Kidney (tissue), 22 donors: ENCODE measurements at places on chromosomes 12 and 14. TPM values are rescaled to one million over a fixed set of nuclear protein-coding genes. Genes with fewer than 3 reads are reported as not detected.

- peak overlapping the region; percentile 15 for H3K27ac ChIP-seq
- no peaks in the 10 kb centered on the region for H3K27me3 ChIP-seq
- no peak for DNase-seq
- peaks cover 6% of the 10 kb centered on the region for H3K4me1 ChIP-seq
- no peaks in the 10 kb centered on the region for H3K36me3 ChIP-seq
These were observed 809 bp downstream of the AP1G2 start for GRCh38 chr14:23566778-23567185.

- no peaks in the 10 kb centered on the region for H3K27me3 ChIP-seq
- peak; percentile 84 for DNase-seq
- H3K36me3 ChIP-seq: no peaks in the 10 kb centered on the region
- no peak overlapping the region for H3K4me3 ChIP-seq
- H3K27ac ChIP-seq: no peak overlapping the region
- H3K4me1 ChIP-seq: no peaks in the 10 kb centered on the region
These were observed 68.4 kb downstream of the CRACR2A start for GRCh38 chr12:3684449-3685051.

GRCh38 chr14:74863274-74863673 lies 12.7 kb downstream of the PROX2 start:
- H3K4me1 ChIP-seq: no peaks in the 10 kb centered on the region
- no peaks in the 10 kb centered on the region for H3K27me3 ChIP-seq
- no peak overlapping the region for H3K27ac ChIP-seq
- H3K36me3 ChIP-seq: no peaks in the 10 kb centered on the region
- no peak for DNase-seq
- no peak overlapping the region for H3K4me3 ChIP-seq

DNA sequence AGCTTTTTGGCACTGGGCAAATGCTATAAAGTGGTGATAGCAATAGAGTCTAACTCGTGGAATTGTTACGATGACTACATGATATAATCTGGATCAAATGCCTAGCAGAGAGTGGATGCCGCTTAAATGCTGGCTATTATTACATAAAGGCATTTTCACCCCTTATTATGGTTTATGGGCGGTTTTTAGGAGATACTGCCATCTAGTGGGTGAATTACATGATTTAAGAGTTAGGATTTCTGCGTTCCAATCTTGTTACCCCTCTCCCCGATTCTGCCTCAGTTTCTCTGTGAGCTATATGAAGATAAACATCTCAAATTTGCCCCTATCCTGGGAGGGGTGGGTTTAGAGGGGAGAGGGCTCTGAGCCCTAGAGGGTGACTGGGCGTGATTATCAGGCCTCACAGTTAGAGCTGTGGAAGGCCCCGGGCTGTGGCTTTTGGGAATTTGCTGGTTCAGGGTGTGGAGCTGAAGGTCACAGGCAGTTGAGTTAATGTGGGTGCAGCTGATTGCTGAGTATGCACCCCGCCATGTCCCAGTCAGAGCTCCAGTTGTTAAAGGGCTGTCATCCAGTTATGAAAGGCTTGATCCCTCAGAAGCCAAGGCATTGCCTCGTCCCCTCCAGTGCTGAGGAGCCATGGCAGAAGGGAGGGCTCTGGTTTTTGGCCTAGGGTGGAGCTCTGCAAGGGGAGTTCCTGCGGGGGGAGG lies 14.4 kb downstream of the CLSTN3 start:
- H3K4me1 ChIP-seq: no peaks in the 10 kb centered on the region
- DNase-seq: peak; percentile 27
- H3K27me3 ChIP-seq: no peaks in the 10 kb centered on the region
- H3K36me3 ChIP-seq: peaks cover 3% of the 10 kb centered on the region
- no peak overlapping the region for H3K4me3 ChIP-seq

DNA sequence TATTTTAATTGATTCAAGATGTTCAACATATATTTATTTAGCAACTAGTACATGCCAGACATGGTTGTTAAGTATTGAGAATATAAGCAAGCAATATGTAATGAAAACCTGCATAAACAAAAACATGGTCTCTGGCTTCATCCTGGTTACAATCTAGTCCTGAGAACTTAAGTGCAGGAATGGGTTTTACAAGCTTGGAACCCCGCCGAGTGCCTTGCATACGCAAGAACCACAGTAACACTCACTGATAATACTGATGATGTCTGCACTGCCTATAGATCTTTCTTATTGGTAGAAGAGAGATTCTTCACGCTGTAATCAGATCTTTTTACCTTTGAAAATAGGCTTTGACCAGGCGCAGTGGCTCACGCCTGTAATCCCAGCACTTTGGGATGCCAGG lies 22.9 kb upstream of the CALM1 start:
- H3K27ac ChIP-seq: no peak overlapping the region
- H3K4me3 ChIP-seq: no peak overlapping the region

GRCh38 chr12:132046561-132046960 lies 96.8 kb downstream of the EP400 start:
- peaks cover 6% of the 10 kb centered on the region for H3K36me3 ChIP-seq
- H3K27ac ChIP-seq: no peak overlapping the region
- no peaks in the 10 kb centered on the region for H3K27me3 ChIP-seq

GRCh38 chr12:65389436-65389835 lies 111.0 kb downstream of the MSRB3 start:
- H3K36me3 ChIP-seq: no peaks in the 10 kb centered on the region
- H3K27ac ChIP-seq: no peak overlapping the region
- no peaks in the 10 kb centered on the region for H3K27me3 ChIP-seq
- no peak for DNase-seq
- no peaks in the 10 kb centered on the region for H3K4me1 ChIP-seq

DNA sequence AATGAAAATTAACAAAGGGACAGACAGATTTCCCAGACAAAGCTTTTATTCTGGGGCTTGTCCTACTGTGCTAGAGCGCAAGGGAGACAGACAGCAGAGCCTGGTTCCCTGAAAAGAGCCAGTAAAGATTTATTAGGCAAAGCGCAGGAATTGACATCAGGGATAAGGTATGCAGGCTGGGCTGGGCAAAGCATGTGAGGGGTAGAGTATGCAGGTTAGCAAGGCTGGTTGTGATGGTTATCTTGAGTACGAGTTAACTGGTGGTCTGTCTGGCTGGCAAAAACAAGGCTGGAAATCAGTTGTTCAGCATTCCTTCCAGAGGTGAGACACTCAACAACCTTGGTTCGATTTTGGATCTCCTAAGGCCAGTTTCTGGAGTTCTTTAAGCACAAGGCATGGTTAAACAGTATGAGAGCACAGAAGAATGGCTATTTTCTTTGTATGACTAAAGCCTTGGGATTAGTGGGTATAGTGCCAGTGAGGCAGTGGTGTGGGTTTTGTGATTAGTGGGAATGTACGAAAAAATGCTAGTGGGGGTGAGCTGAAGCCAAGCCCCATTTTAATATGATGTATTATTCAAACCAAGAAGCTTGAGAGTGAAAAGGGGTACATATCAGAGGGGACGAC lies 30.9 kb downstream of the BTBD7 start:
- no peaks in the 10 kb centered on the region for H3K36me3 ChIP-seq
- H3K27ac ChIP-seq: peak overlapping the region; percentile 45
- no peaks in the 10 kb centered on the region for H3K27me3 ChIP-seq
- no peak overlapping the region for H3K4me3 ChIP-seq
- H3K4me1 ChIP-seq: no peaks in the 10 kb centered on the region

DNA sequence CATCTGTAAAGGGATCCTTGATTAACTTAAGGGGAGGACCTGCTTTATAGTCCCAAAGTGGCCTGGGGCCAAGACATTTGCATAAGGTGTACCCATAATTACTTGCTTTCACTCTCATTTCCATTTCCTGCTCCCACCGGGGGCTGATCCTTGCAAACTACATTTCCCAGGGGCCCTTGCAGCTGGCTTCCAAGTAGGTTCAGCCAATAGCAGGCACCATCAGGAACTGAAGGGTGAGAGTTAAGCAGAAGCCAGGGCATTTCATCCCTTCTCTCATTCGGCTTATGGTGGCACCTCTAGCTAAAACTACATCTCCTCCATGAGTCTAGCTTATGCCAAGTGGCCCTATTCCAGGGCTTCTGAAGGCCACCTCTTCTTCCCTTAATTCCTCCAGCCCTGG lies 88.8 kb downstream of the CCDC60 start:
- no peaks in the 10 kb centered on the region for H3K36me3 ChIP-seq
- H3K27ac ChIP-seq: no peak overlapping the region
- H3K4me1 ChIP-seq: no peaks in the 10 kb centered on the region
- no peak overlapping the region for H3K4me3 ChIP-seq
- DNase-seq: no peak

- no peaks in the 10 kb centered on the region for H3K27me3 ChIP-seq
- H3K27ac ChIP-seq: peak within 1 kb of the TSS; percentile 98
- DNase-seq: peak; percentile 89
- no peaks in the 10 kb centered on the region for H3K4me1 ChIP-seq
- peak within 1 kb of the TSS; percentile 92 for H3K4me3 ChIP-seq
These were observed at the start of gene DENND5B for GRCh38 chr12:31590642-31591379. Gene DENND5B (minus strand): TSS chr12:31591136. CDS start chr12:31590832, 304 bp downstream.

NOXRED1 gene
- 0.57 TPM for total RNA-seq

CCDC59 gene
- 29.2 TPM for total RNA-seq

PAPLN gene
- 132 TPM for total RNA-seq

KIF5A gene
- 1.3 TPM for total RNA-seq

PLEKHD1 gene
- 0.25 TPM for total RNA-seq
